ENCODE measurements at places on chromosomes 5 and 9.

DNA sequence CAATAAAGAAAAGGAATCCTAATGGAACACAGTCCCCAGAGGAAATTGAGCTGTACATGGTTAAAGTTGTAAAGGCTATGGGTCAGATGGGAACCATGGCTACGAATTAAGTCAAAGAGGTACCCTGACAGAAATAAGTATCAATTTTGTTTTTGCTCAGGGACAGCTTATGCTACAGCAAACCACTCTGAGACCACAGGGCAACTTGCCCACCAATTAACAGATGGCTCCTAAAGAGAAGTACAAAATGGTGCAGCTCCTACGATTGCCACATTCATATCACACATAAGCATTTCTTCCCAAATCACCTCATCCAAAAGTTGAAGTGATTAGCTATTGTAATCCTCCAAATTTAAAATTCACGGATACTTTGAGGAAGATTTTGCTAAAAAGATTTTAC, 83.0 kb downstream of the ELAVL2 start:
- no peak for DNase-seq

GRCh38 chr9:20526500-20527319, 95.6 kb downstream of the MLLT3 start:
- DNase-seq, result no peak

GRCh38 chr5:124274949-124275348, 471.5 kb downstream of the ZNF608 start:
- no peak for DNase-seq

DNA sequence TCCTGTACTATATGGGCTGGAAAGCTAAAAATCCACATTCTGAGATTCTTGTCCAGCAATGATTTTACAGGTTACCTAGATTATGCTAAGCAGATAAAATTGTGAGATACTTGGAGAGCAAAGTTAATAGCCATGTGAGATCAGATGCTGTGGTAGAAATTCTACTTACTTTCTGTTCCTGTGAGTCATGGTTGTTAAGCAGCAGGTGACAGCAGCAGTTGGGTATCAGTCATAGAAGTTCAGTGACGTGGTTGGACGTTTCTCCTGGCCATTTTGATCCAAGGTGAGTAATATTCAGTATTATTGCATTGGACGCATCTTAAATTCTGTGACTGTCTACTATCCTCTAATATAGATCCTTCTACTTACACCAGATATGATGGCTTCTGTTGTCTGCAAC, 524.5 kb downstream of the TMEM38B start:
- no peak for DNase-seq

DNA sequence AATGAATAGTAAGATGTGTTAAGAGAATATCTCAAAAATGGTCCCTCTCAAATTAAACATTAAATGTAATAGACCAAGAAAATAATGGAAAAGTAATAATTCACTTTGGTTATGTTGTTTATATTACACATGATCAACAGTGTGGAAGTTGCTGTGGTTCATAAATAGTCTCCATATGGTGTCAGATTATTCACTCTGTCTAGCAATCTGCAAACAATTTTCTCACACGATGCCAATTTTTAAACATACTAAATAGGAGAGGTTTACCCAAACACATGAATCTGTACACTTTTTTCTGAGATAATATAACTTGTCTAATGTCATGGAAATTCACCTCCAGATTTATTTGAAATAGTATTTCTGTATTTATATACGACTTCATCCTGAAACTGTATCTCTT, 217.4 kb upstream of the FBXL7 start:
- DNase-seq, result no peak

- DNase-seq, result no peak
These were observed 853.7 kb downstream of the TAF11L14 start for GRCh38 chr5:18487928-18488480.

DNA sequence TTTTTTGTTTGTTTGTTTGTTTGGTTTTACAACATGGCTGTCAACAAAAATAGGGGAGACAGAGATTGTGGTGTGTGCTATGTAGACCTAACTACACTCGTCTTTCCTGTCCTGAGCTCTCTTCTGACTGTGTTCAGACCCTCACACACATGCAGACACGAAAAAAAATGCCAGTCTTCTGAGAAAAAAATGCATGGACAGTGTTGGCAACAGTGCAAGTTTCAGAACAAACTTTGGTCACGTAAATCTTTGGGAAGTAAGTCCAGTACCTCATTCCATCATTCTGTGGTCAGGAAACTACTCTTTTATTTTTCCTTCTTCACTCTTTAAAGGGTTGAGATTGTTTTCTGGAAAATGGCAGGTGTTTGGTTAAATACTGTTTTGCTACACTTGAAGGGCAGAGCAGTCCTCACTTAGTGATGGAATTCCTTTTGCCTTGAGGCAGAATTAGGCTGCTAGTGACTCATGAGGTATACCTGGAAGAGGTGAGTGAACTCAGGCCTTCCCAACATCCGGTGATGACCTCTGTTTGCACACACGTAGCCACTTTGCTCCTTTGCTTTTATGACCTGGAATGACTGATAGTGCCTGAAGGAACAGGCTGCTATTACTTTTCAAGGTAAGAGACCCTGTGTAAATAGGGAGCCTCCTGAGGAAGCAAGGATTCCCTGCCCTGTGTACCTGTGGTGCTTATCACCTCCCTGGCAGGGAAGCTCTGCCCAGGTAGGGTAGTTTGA, 81.6 kb upstream of the TNFAIP8 start:
- DNase-seq, result no peak

GRCh38 chr9:14395317-14396082, 81.6 kb upstream of the NFIB start:
- DNase-seq, result no peak

GRCh38 chr5:149271716-149272563, at the start of gene AFAP1L1:
TSS of gene AFAP1L1 (plus strand) at chr5:149271859. CDS start at chr5:149271969, 110 bp downstream.
- no peak for DNase-seq
